ENCODE measurements at places on chromosomes 4 and X.
A peak's percentile ranks its signal among the peaks of the same experiment; 100 is the strongest.

DNA sequence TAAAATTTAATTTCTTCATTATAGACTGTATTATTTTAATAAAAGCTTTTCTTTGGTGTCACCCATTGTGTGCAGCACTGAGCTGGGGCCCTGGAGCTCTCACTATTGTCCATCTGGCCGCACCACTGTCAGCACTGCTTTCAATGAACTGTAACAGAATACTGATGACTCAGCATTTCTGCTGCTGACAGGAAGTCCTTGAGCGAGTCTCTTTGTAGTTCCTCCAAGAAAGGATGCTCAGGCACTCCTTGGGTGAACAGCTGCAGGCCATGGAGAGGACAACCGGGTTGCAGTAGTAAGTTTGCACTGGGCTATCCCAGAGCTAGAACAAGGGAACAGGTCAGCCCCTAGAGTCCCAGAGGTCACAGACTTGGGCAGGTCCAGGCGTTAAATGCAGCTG is 81.6 kb downstream of the SORBS2 start:
- H3K27ac ChIP-seq = no peak overlapping the region
- H3K36me3 ChIP-seq = no peaks in the 10 kb centered on the region
- no peaks in the 10 kb centered on the region for H3K4me1 ChIP-seq

DNA sequence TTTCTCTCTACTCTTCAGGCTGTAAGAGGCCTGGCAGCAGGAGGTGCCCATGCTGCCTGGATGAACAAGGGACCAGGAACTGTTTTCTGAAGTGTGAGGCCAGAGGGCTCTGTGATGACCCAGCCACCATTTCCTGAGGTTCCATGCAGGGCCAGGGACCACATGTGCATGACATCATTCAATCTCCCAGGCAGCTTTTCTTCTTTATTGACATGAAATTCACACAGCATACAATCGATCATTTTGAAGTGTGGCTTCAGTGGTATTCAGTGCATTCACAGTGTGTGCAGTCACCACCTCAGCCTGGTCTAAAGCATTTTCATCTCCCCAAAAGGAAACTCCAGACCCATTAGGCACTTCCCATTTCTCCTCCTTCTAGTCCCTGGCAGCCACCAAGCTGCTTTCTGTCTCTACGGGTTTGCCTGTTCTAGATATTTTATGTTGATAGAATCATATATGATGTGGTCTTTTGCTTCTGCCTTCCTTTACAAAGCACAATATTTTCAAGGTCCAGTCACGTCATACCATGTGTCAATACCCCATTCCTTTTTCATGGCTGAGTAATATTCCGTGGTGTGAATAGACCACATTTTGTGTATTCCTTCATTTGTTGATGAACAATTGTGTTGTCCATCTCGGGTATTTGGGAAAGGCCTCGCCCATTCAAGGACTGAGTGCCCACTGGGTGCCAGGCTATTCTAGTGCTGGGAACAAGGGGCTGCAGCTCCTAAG is 93.1 kb downstream of the PSAPL1 start:
- no peaks in the 10 kb centered on the region for H3K36me3 ChIP-seq
- H3K27ac ChIP-seq = no peak overlapping the region

DNA sequence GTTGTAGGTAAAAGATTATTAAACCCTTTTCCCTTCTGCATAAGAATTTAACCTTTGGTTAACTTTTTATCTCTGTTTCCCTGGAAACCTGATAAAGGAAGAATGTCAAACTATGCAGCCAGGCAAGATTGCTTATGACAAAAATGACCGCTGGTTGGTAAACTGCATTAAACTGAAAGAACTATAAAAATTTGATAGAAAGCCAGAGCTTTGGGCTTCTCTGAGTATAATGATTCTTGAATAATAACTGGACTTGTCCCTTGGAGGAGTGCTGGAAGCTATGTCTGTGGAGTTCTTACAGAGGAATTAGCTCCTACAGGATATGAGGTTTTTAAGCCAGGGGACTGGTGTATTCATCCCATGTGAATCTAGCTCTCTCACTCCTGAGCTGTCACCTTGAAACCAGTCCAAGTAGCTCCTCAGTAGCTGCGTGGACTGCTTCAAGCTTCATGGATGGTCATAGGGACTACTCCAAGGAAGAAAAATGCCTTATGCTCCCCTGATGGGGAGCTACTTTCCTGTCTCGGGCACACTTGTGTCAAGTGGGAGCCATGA is 52.0 kb downstream of the RASL11B start:
- no peaks in the 10 kb centered on the region for H3K4me1 ChIP-seq
- H3K4me3 ChIP-seq = no peak overlapping the region
- DNase-seq = no peak
- no peaks in the 10 kb centered on the region for H3K36me3 ChIP-seq
- H3K27ac ChIP-seq = no peak overlapping the region

- DNase-seq = no peak
- H3K36me3 ChIP-seq = no peaks in the 10 kb centered on the region
- H3K4me1 ChIP-seq = no peaks in the 10 kb centered on the region
- no peak overlapping the region for H3K27ac ChIP-seq
- H3K4me3 ChIP-seq = no peak overlapping the region
- H3K27me3 ChIP-seq = no peaks in the 10 kb centered on the region
These were observed 1.7 kb upstream of the MTNR1A start for GRCh38 chr4:186557061-186557460.

- no peaks in the 10 kb centered on the region for H3K27me3 ChIP-seq
- H3K36me3 ChIP-seq = no peaks in the 10 kb centered on the region
- H3K4me3 ChIP-seq = no peak overlapping the region
- no peak for DNase-seq
These were observed 38.8 kb upstream of the CAPN6 start for GRCh38 chrX:111309083-111309482.

DNA sequence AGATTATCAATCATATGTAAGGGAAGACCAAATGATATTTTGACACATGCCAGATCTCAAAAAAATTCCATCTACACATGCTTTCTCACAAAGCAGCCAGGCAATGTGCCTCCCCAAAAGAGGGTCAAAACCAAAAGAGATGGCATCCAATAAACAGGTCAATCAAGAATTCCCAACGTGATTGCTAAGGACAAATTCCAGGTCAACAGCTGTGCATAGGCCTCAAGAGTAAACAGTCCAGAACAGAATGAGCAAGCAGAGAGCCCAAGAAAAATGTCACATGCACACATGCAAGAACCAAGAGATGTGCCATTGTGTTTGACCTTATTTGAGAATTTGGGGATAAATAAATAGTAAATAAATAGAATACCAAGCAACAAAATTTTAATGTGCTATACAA is 136.7 kb downstream of the APBB2 start:
- no peak for DNase-seq
- H3K27ac ChIP-seq = no peak overlapping the region
- H3K36me3 ChIP-seq = no peaks in the 10 kb centered on the region
- no peaks in the 10 kb centered on the region for H3K4me1 ChIP-seq

DNA sequence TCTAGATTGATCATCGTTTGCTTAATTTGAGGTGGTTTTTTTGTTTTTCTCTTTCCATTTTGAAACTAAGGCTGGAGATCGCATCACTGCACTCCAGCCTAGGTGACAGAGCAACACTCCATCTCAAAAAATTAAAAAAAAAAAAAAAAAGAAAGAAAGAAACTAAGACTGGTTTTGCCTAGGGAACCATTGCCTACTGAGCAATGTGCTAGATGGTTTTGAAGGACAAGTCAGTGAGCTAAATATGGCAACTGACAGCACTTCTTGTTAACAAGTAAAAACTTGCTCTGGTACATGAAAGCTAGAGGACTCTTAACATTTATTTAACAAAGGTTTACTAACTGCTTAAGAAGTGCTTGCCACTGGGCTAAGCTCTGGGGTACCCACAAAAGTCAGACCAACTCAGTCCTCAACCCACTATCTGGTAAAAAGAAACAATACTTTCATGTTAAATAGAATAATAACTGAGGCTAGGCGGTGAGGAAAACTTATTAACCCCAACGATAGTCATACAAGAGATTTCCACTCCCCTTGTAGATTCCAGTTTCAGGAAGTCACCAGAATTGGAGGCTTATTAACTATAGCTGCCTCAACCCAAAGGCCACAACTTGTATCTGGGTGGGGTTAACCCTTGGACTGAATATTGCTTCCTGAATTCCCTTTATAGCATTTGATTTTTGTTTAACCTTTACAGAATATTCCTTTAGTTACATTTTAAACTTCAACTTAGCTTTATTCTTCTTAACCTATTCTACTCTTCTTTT is 111.6 kb downstream of the FRYL start:
- no peak for DNase-seq
- H3K36me3 ChIP-seq = no peaks in the 10 kb centered on the region
- H3K27ac ChIP-seq = no peak overlapping the region
- H3K4me1 ChIP-seq = peaks cover 9% of the 10 kb centered on the region
- H3K27me3 ChIP-seq = no peaks in the 10 kb centered on the region

GRCh38 chr4:127968586-127968985 is 3.4 kb downstream of the ABHD18 start:
- H3K27me3 ChIP-seq = no peaks in the 10 kb centered on the region
- H3K36me3 ChIP-seq = peaks cover 20% of the 10 kb centered on the region
- peak; percentile 60 for DNase-seq
- no peak overlapping the region for H3K27ac ChIP-seq
- H3K4me3 ChIP-seq = no peak overlapping the region
- H3K4me1 ChIP-seq = peaks cover 22% of the 10 kb centered on the region

GRCh38 chrX:125004799-125005198 is 314.9 kb upstream of the TEX13C start:
- no peaks in the 10 kb centered on the region for H3K4me1 ChIP-seq
- H3K27ac ChIP-seq = no peak overlapping the region
- H3K36me3 ChIP-seq = no peaks in the 10 kb centered on the region
- DNase-seq = no peak

GRCh38 chr4:175106301-175106700 is 188.1 kb downstream of the ADAM29 start:
- no peak overlapping the region for H3K27ac ChIP-seq
- no peaks in the 10 kb centered on the region for H3K27me3 ChIP-seq
- DNase-seq = no peak
- no peaks in the 10 kb centered on the region for H3K4me1 ChIP-seq

DNA sequence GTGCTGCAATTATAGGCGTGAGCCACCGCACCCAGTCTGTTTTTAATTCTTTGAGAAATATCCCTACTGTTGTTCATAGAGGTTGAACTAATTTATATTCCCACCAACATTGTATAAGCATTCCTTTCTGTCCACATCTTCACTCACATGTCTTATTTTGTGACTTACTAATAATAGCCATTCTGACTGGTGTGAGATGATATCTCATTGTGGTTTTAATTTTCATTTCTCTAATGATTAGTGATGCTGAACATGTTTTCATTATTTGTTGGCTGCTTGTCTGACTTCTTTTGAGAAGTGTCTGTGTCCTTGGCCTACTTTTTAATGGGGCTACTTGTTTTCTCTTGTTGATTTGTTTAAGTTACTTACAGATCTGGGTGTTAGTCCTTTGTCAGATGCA is 310.9 kb upstream of the MAOA start:
- DNase-seq = no peak
- no peak overlapping the region for H3K27ac ChIP-seq
- no peaks in the 10 kb centered on the region for H3K36me3 ChIP-seq
- no peaks in the 10 kb centered on the region for H3K4me1 ChIP-seq
- H3K27me3 ChIP-seq = no peaks in the 10 kb centered on the region

- no peak for DNase-seq
- no peaks in the 10 kb centered on the region for H3K36me3 ChIP-seq
- H3K4me3 ChIP-seq = no peak overlapping the region
- H3K4me1 ChIP-seq = peaks cover 7% of the 10 kb centered on the region
- peaks cover 14% of the 10 kb centered on the region for H3K27me3 ChIP-seq
- no peak overlapping the region for H3K27ac ChIP-seq
These were observed 97.1 kb upstream of the MAML3 start for GRCh38 chr4:140250989-140251552.

DNA sequence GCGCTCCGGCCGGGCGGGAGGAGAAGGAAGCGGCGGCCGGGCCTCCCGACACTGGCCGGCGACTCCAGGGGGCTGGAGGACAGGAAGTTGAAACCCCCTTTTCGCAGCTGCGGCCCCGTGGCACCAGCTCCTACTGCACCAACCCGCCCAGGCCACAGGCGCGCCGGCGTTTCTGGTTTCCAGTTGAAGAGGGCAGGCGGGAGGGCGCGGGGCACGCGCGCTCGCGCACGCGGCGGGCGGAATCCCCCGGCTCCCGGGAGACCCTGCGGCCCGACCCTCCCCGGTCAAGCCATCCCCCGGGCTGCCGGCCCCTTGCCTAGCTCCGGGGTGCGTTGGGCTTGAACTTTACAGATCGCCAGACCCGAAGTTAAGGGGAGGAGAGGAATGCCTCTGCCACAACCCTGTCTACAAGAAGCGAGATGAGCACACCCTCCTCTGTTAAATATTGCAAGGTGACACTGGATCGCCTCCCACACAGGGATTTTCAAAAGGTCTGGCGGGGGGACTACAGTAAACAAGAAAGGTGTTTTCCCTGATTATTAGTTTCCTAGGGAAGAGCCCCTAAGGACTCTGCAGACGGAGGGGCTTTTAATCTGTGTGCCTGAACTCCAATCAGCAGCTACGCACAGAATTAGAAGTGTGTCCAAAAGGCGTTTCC is 1.4 kb downstream of the ELOVL6 start:
- DNase-seq = peak; percentile 53
- H3K4me1 ChIP-seq = peaks cover 20% of the 10 kb centered on the region
- H3K27me3 ChIP-seq = no peaks in the 10 kb centered on the region

DNA sequence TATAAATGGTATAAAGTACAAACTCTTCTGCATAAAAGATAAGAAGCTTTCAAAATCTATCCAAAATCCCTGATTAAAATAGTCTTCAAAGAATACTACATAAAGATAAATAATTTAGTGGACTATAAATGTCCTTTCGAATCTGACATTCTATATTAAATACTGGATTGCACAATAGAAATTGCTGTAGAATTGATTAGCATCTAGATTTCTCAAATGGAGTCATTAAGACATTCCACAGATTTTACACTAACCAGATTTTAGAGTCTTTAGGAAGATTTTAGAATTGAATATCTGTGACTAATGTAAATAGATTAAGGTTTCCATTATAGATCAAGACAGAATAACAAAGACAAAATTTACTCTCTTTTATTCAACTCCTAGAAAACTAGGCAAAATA is 663.9 kb downstream of the STPG2 start:
- H3K4me1 ChIP-seq = no peaks in the 10 kb centered on the region
- H3K27me3 ChIP-seq = no peaks in the 10 kb centered on the region
- no peak for DNase-seq
- no peak overlapping the region for H3K4me3 ChIP-seq

DNA sequence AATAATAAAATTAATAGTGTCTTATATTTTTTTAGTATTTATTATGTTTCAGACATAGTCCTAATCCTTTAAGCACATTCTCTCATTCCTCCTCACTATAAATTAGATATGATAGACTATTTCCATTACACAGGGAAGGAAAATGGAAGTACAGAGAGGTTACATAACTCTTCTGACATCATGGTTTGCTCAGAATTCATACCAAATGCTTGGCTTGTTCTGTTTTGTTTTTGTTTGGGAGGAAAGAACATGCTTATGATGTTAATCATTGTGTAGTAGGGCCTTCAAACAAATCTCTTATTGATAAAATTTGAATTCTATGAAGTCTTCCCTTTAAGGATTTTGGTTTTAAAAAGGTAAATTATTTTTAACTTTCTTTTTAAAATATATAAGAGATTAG is 59.5 kb downstream of the RXFP1 start:
- DNase-seq = no peak
- no peak overlapping the region for H3K27ac ChIP-seq
- H3K27me3 ChIP-seq = no peaks in the 10 kb centered on the region
- no peaks in the 10 kb centered on the region for H3K4me1 ChIP-seq

Data from CD4-positive, CD25-positive, alpha-beta regulatory T cell (primary cell).